ENCODE measurements at places on chromosomes 11 and 22.
A peak's percentile ranks its signal among the peaks of the same experiment; 100 is the strongest.

- DNase-seq = no peak
Observed at GRCh38 chr11:120462825-120463224, 48.7 kb upstream of the GRIK4 start.

DNA sequence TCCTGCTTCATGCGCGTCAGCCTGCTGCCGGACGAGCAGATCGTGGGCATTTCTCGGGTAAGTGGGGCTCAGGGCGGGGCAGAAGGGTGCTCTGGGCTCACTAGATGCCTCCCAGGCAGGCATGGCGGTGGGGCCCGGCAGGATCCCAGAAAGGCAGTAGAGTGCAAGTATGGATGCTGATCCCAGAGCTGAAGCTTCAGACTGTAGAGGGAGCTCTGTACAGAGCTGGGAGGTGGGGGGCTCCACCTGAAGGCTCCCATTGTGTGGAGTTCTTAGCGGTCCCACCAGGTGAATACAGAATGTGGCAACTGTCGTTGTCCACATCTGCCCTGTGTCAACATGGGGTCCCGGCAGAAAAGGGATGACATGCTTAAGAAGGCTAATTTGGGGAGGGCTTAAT, 16.5 kb upstream of the RHOD start:
- DNase-seq = no peak

DNA sequence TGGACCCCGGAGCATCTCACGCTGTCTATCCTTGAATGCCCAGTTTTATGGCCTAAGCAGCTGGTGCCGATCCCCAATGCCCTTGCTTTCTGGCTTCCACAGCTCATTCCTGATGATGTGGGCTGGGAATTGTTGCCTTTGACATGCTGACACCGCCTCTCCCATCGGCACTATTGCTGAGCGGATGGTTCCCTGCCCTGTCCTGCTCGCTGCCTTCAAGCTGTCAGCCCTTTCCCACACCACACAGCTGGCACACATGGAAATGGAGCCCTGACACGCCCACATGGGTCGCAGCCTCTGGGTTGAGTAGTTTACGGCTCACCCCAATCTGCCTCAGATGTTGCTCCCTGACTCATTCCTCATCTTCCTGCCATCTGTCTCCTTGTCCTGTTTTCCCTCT, 110.2 kb upstream of the SESN3 start:
- no peak for DNase-seq

GRCh38 chr11:60942219-60942618, 9.8 kb downstream of the SLC15A3 start:
- no peak for DNase-seq

GRCh38 chr22:32509045-32509444, 34.4 kb downstream of the FBXO7 start:
- no peak for DNase-seq

- no peak for DNase-seq
Observed at GRCh38 chr11:38182126-38182866, 1584.3 kb upstream of the RAG2 start.

GRCh38 chr11:132744771-132745170, 787.5 kb downstream of the OPCML start:
- no peak for DNase-seq

GRCh38 chr22:24319451-24319850, 48.8 kb downstream of the SPECC1L start:
- no peak for DNase-seq

GRCh38 chr11:13963169-13963948, 836 bp downstream of the SPON1 start:
- DNase-seq = no peak

- DNase-seq = no peak
Observed at GRCh38 chr11:83272627-83273026, 13.5 kb downstream of the CCDC90B start.

- peak; percentile 14 for DNase-seq
Observed at GRCh38 chr11:45857961-45858474, 10.7 kb downstream of the CRY2 start.

- DNase-seq = no peak
Observed at GRCh38 chr11:60085909-60086308, 2.6 kb upstream of the MS4A2 start.

DNA sequence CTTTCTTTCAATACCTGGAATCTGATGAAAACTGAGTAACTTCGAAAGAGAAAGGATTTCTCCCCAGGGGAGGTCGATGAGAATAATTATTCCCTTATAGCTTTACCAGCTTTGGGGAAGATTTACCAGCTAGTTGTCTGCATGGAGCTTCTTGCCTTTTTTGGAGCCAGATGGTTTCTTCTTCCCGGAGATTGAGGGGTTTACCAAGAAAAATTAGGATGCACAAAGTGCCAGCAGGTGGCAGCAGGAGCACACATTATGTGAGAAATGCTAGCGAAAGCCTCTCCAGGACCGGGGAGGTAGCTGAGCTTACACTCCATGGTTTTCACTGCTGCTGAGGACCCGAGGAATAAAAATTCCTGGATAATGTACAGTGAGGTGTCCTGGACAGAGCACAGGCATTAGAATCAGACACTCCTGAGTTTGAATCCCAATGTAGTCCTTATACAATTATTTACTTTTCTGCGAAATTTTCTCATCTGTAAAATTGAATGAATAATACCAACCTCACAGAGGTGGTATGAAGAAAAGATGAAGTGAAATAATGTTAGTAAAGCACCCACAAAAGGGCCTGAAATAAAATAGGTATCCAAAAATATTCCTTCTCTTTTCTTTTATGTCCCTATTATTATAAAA, 46.0 kb upstream of the PARVA start:
- peak; percentile 37 for DNase-seq

DNA sequence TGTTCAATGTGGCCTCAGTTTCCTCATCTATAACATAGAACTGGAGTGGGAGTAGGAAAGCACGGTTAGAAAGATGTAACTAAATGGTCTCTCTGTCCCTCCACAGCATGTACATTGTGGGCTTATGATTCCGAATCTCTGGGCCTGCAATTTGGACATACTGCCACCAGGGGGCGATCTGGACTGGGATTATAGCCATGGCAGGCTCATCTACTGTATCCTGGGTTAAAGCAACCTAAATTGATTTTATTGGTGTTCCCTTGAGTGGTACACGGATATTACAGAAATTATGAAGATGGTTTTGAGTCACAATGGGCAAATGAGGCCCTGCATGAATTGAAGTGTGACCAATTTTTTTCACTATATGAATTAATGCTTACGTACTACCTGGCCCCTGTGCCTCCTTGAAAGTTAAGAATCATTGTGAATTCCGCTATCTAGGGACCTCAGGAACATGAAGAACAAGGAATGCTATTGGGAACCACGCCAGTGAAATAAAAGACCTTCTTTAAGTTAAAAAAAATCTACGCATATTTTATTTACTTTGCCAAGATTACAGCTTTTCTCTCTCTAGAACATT, 32.9 kb downstream of the TST start:
- peak; percentile 49 for DNase-seq

GRCh38 chr11:83157594-83158356, 844 bp downstream of the PCF11 start:
- peak; percentile 52 for DNase-seq

GRCh38 chr11:62832336-62833234, at the start of gene TEX54:
TEX54 (minus strand) TSS chr11:62832841.
- no peak for DNase-seq

- DNase-seq = no peak
Observed at GRCh38 chr11:110077831-110078325, 15.3 kb upstream of the ZC3H12C start.

- no peak for DNase-seq
Observed at GRCh38 chr11:27656806-27657483, 43.3 kb downstream of the BDNF start.

- DNase-seq = no peak
Observed at GRCh38 chr11:59196777-59197176, 15.9 kb downstream of the MPEG1 start.

DNA sequence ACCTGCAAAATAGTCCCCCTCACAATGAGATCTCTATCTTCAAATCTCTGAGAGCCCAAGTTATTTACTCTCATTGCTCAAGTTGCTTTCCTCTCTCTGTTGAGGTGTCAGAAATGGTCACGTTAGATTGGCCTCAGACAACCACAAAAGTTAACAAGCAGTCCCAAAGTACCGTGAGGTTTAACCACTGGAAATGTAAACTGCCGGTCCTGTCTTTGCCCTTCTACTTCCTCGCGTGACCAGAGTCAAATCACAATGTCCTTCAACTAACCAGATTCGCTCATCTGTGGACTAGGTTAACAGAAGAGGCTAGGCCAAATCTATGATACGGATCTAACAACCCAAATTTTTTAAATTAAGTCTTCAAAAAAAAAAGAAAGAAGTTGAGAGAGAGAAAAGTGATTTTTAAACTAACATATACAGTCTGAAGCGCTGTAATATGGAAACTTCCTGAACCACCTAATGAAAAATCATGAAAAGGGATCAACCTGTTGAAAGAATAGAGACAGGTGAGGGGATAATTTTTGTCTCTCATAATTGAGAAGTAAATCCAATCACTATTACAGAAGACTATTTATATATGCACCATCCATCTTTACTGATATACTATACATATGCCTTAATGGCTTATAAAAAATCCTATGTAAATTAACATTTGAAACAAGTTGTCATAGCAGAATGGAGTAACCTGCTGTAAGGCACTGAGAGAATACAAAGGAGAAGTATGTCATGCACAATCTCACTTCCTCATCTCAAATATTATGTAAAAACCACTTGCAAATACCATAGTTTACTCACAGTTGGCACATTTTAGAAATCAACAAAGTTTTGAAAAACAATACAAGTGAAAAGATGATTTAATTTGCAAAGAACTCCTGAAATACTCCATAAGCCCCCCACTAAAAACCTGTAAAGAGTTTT, 3.3 kb upstream of the JAML start:
- DNase-seq = peak; percentile 86

- no peak for DNase-seq
Observed at GRCh38 chr11:68749229-68750123, 1.8 kb downstream of the TESMIN start.

DNA sequence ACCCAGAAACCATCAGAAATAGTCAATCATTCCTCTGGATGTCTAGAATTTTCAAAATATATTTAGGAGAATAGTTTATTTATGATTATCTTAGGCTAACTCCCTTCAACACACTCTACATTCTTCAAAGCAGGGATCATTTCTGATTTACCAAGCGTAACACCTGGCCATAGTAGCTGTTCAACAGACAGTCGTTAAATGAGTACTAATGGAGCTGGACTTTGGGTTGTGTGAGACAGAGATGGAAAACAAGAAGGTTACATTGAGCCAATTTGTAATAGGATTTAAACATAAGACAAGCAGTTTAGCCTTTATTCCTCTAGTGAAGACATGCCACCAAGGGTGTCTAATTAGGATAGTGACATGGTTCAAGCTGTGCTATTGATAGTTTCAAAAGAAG, 129.2 kb upstream of the ANO3 start:
- no peak for DNase-seq

DNA sequence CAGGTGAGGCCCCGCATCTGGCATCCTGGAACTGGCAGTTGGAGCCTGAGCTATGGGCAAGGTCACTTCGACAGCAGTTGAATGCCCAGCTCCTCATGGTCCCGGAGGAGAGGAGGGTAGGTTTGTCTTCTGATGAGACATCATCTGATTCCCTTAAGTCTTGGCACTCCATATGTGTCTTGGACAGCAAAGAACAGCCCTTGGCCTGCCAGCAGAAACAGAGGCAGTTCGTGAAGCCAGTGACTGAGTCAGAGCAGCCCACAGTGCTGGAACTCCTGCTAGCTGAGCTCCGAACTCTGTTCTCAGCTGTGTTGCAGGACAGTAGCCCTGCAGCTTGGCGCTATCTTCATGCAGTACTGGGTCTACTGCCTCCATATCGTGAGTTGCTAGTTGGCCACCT, 1.0 kb downstream of the DNHD1 start:
- no peak for DNase-seq

DNA sequence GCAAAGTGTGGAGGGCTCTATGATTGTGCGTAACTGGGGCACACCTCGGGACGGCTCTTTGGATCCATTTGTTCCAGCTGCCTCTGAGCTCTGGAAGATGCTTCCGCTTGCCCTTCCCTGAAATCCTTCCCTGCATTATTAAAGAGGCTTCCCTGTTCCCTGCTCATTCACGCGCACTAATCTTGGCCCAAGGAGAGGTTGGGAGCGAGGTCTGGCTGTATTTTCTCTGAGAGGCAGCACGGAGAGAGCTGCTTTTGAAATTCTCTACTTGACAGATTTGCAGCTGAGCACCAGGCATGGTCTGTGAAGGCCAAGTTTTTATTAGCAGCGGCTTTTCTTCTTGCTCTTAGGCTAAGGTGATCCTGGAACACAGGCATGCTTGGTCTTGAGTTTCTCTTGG, 94.8 kb upstream of the NTM start:
- no peak for DNase-seq

DNA sequence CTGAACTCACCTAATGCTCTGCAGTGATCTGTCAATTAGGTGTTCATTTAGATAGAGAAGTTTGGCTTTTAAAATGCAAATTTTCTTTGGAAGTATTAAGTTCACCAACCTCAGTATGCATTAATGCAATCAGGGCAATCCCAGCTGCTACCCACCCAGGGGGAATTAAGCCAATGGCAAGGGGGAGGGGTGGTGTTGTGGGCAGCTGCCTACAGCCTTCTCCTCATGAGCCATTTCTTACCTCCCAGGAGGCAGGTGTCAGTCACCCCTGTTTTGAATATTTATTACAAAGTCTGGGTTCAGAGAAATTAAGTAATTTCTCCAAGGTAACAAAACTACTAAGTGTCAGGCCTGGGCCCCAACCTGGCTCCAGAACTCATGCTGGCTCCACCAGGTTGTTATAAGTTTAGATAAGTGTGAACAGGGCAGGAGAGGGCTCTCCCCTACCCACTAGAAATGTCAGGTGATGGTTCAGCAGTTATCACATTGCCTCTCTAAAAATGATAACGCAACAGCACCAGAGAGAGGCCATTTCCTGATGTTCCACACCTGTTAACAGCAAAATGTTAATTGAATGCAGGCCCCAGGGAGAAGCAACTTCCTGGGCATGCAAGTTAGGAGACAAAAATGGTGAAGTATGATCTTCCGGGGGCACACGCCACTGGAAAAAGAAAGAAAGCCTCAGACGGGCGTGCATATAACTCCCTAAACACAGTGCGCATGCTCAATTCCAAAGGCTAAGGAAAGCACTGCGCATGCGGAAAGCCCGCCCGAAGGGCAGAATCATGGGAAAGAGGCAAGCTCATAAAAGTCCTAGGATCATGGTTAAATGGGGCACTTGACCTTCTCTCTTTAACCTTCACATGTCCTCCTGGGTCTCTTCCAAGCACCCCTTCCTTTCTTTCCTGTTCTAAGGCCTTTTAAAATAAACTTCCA, 35.4 kb upstream of the GNAZ start:
- no peak for DNase-seq

GRCh38 chr11:62556108-62556874, 9.7 kb upstream of the AHNAK start:
- DNase-seq = peak; percentile 90

DNA sequence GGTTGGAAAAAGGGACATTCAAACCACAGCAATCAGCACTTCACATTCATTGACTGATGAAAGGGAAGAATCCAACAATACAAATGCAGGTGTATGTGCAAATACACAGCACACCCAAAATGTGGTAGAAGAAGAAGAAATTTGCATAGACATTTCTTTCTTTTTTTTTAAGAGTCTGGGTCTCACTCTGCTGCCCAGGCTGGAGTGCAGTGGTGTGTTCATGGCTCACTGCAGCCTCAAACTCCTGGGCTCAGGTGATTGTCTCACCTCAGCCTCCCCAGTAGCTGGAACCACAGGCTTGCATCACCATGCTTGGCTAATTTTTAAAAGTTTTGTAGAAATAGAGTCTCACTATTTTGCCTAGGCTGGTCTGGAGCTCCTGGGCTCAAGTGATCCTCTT, 21.9 kb downstream of the CARS1 start:
- DNase-seq = no peak

Measured in AML-193 (cell line).